Cardiac septum (tissue), 1 donor: ENCODE measurements at places on chromosomes 4 and X. TPM values are rescaled to one million over a fixed set of nuclear protein-coding genes. Genes with fewer than 3 reads are reported as not detected.
A peak's percentile ranks its signal among the peaks of the same experiment; 100 is the strongest.

Gene FREM3
- total RNA-seq = not detected

GRCh38 chr4:179709961-179710624 lies 2267.9 kb upstream of the AGA start:
- no peak for DNase-seq

Gene GUCY2F
- not detected for total RNA-seq

GRCh38 chr4:82852751-82853285 lies 38.1 kb downstream of the SEC31A start:
- no peak for DNase-seq

GRCh38 chr4:90078440-90078839 lies 48.8 kb upstream of the CCSER1 start:
- DNase-seq = no peak

DNA sequence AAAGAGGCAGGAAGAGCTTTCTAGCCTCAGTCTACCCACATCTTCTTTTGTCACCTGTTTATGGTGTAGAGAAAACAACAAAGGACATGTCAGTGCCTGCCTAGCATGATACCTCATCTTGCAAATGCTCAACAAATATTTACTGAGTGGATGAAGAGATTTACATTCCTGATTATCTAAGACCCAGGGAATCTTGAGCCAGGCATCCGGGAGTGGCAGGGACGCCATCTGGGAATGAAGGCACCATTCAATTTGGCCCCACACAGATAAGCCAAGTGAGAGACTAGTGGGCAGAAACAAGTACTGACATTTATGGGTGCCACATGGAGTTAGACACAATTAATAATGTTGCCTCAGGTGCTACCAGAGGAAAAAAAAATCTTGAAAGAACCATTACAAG lies 36.8 kb upstream of the CASK start:
- no peak for DNase-seq

GRCh38 chrX:115399306-115399705 lies 109.8 kb downstream of the LUZP4 start:
- DNase-seq = no peak

GRCh38 chrX:21802054-21802670 lies 37.3 kb upstream of the MBTPS2 start:
- no peak for DNase-seq

DNA sequence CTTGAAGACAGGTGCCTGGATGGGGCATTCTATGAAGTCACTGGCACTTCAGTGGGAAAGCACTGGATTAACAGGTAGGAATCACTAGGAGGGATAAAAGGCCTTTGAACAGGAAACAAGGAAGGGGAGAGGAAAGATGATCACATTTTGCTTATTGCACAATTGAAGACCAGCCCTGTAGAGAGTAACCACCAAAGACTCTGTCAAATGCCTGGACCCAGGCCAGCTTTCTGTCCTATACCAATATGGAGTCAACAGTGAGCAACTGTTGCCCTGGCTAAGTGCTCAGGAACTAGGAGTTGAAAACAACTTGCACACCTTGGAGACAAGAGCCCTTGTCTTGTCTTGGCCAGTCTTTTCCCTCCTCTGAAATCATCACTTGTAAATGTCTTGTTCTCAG lies 14.1 kb upstream of the RTL3 start:
- no peak for DNase-seq

DNA sequence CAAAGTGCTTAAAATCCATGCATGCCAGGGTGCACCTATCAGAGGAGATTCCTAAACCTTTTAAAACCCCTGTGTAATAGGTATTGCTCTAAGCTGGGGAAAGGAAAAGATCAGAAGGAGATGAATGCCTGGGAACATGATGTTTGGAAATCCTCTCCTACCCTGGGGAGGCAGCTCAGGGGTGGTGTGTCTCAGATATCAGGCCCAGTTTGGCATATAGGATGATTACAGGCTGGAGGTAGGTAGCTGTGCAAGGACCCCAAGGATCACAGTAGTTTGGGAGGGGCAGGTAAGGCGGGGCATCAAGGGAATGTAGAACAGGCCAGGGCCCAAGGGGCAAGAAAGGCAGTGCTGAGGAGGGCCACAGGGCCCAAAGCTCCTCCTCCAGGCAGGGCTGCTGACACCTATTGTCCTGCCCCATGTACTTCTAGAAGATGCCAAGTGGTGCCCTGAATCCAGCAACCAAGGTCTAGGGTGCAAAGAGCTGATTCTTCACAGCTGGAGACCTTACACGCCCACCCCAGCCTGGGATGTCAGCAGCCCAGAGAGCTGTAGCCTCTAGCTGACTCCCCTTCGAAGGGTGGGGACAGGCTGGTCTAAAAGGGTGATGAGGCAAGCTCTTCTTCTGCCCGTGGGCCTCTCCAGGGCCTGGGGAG lies 17.6 kb downstream of the SASH3 start:
- DNase-seq = no peak

Gene TDO2
- total RNA-seq = 0.13 TPM

Gene CRMP1
- total RNA-seq = 1.9 TPM

Gene FATE1
- 0.67 TPM for total RNA-seq

DNA sequence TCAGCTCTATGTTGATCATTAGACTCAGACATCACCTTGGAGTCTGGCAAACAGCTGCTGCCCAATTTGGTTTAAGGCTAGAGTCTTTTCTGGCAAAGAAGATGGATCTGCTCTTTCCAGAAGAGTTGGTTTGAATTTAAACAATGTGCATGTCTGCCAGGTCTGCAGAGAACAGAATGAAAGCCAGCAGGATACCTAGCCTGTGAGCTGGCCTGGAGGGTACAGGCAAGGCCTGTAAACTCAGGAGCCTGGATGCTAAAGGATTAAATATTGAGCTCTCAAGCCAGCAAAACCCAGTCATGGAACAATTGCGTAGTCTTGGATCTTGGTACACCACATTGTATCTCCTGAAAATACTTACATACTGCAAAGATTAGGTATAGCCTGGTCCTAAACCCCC lies 15.6 kb upstream of the PDLIM3 start:
- no peak for DNase-seq

- DNase-seq = no peak
These were observed 71.0 kb downstream of the DDX60L start for GRCh38 chr4:168409089-168409801.

GRCh38 chr4:169900241-169900845 lies 125.9 kb downstream of the MFAP3L start:
- DNase-seq = no peak

GRCh38 chrX:10138726-10139125 lies 18.0 kb upstream of the CLCN4 start:
- peak; percentile 49 for DNase-seq

GRCh38 chr4:8495803-8496202 lies 55.2 kb downstream of the TRMT44 start:
- no peak for DNase-seq

Gene POU3F4
- total RNA-seq = not detected

DNA sequence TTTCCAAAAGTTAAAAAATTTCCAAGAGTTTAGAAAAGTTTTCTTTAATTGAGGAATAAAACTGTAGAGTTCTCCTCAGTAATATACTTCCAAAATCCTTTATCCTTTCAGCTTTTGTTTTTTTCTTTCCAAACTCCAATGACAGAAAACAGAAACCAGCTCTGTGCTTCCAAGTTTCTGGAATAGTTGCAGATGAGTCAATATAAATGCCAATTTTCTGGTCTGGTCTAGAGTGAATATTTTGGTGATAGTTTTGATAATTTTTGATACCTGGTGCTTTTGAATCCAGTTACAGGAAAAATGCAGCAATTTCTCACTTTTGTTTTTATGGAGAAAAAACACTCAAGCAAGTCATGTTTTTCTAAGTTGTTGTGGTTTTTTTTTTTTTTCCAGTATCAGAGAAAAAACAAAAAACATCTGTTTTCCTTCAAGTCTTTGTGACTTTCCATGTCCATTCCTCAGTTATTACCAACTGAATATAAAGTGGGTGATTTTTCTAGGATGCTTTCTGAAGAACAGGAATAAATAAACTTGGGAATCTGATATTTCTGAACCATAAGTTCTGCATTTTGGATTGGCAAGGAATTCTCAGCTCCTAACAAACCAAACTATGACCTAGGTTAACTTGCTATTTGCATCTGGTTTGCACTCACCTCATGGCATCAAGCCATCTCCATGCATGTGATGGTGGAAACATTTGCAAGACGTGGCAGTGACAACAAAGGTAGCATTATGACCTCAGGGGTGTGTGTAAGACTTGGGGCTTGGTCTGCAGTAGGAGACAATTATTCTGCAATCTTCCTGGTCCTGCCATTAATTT lies 139.1 kb downstream of the VEGFC start:
- no peak for DNase-seq
